ENCODE measurements at places on chromosomes 1 and 21. TPM values are rescaled to one million over a fixed set of nuclear protein-coding genes. Genes with fewer than 3 reads are reported as not detected.

DNA sequence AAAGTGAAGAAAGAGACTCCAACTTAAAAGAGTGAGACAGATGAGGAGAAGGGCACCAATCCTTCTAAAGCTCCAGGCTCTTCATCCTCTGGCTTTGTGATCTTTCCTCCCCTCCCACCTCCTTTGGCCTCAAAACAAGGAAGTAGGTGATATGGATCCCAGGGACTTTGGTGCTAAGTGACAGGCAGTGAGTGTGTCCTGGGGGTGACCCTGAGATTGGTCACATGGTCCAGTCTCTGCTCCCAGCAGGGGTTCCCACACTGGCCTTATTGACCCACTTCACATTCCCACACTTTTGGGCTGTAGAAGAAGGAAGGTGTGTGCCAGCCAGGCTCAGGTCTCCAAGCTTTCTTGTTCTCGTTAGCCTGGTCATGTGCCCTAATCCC lies 401.2 kb upstream of the PROX1 start:
- DNase-seq = no peak

DNA sequence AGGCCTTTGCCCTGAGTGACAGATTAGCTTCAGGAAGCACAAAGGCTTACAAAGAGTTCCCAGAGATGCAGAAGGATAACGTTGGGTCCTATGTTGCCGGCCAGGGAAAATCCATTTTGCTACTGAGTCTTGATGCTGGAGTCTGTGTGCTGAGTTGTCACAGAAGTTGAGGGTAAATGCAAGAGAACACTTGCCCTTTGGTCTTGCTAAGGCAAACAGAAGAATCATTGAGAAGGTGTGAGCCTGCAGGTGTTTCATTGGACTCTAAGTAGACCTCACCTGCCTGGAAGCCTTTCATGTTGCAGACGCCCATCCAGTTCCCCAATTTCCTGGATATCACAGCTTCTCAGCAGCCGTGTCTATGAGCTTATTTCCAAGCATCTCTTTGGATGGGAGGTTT lies 105.2 kb downstream of the PCP4 start:
- no peak for DNase-seq

DNA sequence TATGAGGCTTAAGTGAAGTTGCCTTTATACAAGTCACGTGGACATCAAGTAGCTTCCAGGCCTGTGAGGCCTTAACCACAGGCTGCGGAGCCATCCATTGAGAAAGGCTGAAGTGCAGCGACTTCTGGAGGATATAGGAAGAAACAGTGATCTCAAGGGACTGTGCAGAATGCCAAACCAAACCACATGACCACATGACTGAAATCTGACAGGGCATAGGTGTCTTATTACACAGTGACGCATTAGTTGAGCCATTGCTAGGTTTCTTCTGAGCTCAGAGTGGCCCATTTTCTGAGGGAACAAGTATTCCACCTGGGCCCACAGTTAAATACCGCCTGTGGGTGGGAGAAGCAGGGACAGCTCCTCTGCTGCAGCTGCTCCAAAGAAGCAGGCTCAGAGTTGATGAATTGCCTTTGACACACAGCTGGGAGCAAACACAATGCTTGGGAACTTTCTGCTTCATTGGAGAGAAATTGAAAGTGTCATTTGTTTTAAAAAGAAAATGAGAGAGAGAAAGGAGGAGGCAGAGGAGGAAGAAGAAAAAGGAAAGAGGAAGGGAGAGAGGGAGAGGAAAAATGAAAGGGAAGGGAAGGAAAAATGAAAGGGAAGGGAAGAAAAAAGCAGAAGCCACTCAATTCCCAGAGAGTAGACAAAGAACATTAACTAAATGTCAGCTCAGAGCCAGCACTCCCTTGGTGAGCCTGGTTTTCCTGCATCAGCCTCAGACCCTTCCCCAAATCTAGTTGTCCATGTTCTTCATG lies 94.4 kb downstream of the COLGALT2 start:
- no peak for DNase-seq

GRCh38 chr1:158311066-158311465 lies 20.3 kb downstream of the CD1B start:
- DNase-seq = no peak

DNA sequence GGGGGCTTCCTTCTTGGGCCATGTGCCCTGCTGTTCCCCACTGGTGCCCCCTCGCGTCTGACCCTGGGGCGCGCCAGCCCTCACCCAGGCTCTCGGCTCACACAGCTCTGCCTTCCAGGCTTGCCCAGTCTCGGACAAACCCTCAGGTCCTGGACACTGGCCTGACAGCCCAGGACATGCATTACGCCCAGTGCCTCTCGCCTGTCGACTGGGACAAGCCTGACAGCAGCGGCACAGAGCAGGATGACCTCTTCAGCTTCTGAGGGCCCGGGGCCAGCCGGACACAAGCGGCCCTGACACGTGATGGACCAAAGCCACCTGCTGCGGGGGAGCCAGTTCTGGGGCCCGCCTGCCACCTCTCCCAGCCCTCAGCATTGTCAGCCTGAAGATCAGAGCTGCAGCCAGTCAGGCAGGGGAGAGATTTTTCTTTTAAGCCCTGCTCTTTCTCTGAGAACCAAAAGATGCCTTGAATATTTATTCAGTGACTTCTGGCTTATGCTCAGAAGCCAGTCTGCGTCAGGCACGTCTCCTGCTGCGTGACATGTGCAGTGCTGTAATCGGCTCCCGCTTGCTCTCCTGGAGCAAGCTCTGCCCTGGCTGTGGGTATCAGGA lies 23.4 kb downstream of the LDLRAP1 start:
- peak; percentile 58 for DNase-seq

GRCh38 chr1:87400813-87401212 lies 72.1 kb downstream of the LMO4 start:
- DNase-seq = no peak

DNA sequence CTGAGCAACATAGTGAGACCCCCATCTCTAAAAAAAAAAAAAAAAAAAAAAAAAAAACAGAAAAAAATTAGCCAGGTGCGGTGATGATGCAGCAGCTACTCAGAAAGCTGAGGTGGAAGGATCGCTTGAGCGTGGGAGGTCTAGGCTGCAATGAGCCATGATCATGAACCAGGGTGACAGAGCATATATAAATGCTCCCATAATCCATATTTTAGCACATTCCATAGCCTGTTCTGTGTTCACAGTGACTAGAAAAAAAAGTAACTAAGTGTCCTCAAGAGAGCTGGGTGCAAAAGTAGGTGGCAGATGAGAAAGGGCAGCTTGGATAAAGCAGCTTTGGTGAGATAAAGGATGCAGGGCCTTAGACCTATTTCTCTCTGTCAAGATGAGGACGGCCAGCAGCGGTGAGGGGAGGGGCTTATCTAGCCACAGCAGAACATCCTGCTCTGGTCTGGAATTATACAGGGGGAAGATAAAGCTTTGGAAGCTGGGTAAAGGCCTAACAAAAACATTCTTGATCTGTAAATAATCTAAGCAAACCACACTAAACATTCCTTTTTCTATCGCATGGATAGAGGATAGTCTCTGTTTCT lies 205.3 kb downstream of the DAB1 start:
- DNase-seq = no peak

- no peak for DNase-seq
These were observed 491.2 kb upstream of the USP24 start for GRCh38 chr1:55706397-55706796.

DNA sequence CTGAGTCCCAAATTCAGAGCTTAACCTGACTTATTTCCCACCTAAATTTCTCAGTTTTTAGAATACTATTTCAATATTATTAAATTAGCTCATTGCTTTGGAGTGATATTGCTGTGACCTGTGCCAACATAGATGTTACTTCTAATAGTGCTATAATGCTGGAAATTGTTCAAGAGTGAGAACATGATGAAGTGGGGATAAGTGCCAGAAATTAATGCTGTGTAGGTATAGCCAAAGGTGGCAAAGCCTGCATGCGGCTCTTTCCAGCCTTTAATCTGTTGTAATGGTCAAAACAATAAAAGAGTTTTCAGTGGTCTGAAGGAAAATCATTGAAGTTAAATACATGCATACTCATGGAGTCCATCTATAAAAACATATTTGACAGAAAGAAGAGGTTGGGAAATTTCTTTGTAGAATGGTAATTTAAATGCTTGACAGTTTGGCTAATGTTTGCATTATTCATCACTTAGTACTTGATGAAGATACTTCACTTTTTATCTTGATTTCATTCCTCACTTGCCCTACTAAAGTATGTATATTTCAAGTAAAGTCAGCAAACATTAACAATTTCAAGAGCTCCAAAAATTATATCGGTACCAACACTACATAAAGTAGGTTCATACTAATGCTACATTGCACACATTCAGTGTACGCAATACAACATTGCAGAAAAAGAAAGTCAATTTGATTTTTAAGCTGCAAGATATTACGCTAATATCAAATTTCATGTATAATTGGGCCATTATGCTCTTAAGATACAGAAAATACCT lies 82.1 kb downstream of the OLFM3 start:
- DNase-seq = no peak

GRCh38 chr1:2024887-2025286 lies 5.7 kb downstream of the GABRD start:
- no peak for DNase-seq

DNA sequence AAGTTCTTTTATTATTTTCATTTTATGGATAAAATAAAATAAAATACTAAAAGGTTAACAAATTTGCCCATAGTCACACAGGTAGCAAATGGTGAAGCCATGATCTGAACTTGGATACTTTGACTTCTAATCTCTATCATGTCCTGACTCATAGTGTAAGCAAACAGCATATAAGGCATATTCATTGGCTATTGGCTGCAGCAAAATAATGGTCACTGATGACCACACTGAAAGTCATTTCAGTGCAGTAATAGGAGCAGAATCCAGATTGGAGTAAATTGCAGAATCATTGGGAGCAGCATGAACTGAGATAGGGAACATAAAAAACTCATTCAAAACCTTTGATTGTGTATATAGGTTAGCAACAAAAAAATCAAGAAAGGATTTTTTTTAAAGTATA lies 262.9 kb downstream of the PLA2G4A start:
- DNase-seq = no peak

MT1HL1 gene
- total RNA-seq = not detected

IL23R gene
- total RNA-seq = 2.6 TPM

KIF14 gene
- total RNA-seq = 6.8 TPM

SLC6A9 gene
- total RNA-seq = 1.2 TPM
